ENCODE measurements at places on chromosomes 4 and X.

DNA sequence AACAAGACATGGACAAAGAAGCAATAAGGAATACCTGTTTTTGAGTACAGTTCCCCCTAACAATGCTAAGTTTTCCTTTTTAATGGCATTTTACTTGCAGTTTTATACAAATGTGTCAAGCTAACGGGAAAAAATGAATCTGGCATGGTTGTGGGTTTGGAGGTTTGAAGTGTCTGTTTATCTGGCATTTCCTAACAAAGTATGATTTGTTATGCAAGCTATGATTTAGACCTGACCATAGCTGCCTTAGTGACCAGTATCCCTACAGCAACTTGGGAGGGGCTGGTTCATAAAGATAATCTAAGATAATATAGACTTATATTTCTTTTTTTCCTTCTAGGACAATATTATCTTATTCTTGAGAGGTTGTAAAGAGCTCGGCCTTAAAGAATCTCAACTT is 60.6 kb downstream of the LIMCH1 start:
- no peak for DNase-seq

DNA sequence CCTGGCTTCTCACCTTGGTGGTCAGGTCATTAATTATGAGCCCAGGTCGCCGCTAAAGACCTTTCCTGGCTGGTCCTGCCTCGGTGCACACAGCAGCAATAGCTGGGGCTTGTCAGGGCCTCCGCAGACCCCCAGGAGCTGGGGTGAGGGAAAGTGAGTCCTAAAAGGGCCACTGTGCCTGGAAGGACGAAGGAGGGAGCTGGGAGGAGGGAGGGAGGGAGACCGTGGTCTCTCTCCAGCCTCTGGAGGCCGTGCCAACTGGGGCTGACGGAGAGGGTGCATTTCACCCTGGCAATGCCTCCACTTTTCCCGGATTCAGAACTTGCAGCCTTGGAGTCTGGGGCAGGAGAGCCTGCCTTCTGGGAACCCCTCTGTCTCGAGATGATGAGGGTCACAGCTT is 60.4 kb downstream of the CRLF2 start:
- peak; percentile 23 for DNase-seq

- DNase-seq, result no peak
Measured at GRCh38 chr4:55561889-55562288, 15.2 kb upstream of the CLOCK start.

DNA sequence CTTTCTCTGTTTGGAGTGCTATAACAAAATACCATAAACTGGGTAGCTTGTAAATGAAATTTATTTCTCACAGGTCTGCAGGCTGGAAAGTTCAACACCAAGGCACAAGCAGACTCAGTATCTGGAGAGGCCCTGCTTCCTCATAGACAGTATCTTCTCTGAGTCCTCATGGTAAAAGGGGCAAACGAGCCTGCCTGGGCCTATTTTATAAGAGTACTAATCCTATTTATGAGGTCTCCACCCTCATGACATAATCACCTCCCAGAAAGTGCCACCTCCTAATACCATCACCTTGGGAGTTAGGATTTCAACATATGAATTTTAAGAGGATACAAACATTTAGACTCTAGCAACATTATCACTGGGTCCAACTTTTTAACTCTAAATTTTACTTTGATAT is 200.3 kb downstream of the STPG2 start:
- no peak for DNase-seq

Data from right lobe of liver (tissue), 6 donors.